NCI-H345 (cell line): ENCODE measurements at places on chromosomes 7 and 10.
A peak's percentile ranks its signal among the peaks of the same experiment; 100 is the strongest.

- DNase-seq: no peak
Observed at GRCh38 chr10:33734393-33735155, 400.1 kb upstream of the NRP1 start.

DNA sequence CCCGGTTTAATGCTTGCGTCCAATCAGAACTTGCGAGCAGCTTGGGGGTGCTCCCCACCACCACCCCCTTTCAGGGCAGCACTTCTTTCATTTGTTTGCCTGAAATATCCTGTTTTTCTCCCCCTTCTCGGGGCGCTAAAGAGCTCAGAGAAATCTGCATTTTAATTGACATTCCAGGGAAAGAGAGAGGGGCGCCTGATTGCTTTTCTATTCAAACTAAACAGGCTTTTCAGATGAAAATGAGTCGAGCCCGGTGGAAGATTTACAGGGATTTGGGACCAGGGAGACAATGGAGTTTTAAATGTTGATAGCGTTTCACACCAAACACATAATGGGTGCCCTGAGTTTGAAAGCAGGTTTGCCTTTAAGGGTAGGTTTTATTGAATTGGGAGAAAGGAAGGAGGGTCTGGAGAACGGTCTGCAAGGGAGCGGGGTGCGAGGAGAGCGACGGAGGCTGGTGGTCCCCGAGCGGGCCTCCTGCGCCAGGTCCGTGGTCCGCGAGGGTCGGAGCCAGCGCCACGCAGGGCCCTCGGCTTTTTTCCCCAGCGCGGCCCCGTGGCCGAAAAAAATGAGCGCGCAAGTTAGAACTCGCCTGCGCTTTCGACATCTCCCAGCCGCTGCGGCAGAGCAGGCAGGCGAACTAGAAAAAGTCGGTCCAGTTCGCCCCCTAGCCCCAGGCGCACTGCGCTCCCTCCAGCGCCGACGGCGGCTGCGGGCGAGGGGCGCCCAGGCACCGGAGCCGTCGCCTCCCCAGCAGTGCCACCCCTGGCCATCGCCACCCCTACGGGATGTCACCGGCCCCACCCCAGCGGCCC, 1.3 kb downstream of the FGFR2 start:
- DNase-seq: peak; percentile 9

DNA sequence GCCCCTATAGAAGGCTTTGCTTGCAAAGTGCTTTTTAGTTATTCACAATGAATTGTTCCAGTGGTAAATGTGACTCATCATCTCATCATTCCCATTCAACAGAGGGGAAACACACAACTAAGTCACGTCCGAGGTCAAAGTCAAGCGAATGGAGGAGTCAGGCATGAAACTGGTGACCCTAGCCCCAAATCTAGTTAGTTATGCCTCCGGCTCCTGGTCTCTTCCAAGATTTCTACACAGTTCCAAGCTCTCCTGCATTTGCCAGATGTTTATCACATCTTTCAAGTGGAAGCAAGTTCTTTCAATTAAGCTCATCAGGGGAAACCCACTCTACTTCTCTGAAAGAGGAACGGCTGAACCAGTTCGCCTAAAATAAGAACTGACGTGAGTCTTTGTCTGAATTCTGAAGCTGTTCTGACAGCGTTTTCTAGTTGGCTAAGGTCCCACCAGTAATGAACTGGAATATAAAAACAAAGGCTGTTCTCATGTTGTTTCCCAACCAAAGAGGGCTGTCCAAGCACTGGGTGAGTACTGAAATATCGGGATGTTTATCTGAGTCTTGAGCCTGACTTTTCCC, 140.9 kb upstream of the NRBF2 start:
- DNase-seq: no peak

DNA sequence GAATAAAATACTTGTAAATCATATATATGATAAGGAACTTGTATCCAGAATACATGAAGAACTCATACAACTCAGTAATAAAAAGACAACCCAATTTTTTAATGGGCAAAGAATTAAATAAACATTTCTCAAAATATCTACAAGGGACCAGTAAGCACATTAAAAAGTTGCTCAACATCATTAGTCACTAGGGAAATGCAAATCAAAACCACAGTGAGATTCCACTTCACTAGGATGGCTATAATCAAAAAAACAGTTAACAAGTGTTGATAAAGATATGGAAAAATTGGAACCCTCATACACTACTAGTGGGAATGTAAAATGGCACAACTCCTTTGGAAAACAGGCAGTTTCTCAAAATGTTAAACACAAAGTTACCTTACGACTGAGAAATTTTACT, 40.3 kb upstream of the YAE1 start:
- no peak for DNase-seq

GRCh38 chr10:95257849-95258248, 33.0 kb downstream of the PDLIM1 start:
- DNase-seq: no peak

- DNase-seq: no peak
Observed at GRCh38 chr10:9419757-9420156, 1365.3 kb downstream of the GATA3 start.

GRCh38 chr10:47378606-47379444, 5.3 kb downstream of the ZNF488 start:
- no peak for DNase-seq

GRCh38 chr10:13613519-13613918, 26.8 kb downstream of the PRPF18 start:
- no peak for DNase-seq

DNA sequence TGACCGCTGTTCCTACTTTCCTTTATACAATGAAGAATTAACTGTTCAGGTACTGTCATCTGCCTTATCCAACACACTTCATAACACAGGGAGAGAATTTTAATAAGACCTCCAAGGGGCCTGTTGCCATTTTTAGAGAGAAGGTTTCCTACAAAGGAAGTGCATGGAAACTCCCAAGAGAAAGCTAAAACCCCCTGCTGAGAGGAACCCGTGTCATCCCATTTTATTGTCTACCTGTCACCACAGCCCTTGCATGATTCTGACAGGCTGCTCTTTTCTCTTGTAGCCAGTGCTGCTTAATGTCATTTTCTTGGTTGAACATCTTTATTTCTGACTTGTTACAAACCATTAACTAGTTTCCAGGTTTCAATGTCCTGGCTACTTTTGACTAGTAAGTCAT, 98.4 kb downstream of the SNX10 start:
- DNase-seq: no peak

GRCh38 chr7:128882134-128882533, 19.5 kb downstream of the ATP6V1F start:
- no peak for DNase-seq

DNA sequence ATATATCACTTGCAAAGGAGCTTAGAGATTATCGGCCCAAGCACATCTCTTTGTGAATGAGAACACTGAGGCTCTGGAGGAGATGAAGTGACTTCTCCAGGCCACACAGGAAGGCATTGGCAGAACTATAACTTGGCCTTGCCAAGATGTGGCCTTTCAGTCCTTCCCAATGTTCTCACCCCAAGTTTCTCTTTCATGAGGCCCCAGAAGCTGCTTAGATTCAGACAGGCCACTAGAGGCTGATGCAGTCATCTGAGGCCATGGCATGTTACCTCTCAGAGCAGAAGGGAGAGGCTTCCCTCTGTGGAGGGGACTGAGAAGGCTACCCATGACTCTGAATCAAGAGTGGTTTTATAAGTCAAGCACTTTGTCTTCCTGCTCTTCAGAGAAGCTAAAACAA, 1003.7 kb downstream of the LRMDA start:
- no peak for DNase-seq

DNA sequence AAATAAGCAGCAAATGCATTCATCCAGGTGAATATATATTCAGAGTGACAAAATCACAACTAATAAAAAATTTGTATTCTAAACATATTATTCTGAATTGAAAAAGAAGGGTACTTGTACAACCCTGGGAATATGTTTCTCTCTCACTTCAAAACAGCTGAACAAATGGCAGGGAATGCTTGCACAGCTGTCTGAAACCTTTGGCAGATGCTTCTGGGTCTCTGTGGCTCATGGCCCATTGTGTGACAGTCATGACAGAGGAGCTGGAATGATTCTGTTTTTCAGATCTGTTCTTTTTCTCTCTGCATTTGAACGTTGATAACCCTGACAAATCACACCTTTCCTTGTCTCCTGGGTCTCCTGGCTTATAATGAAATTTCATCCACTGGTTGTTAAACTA, 275.7 kb upstream of the FZD1 start:
- peak; percentile 82 for DNase-seq

GRCh38 chr7:78688376-78688775, 765.1 kb downstream of the MAGI2 start:
- DNase-seq: no peak

GRCh38 chr7:98795741-98796493, 73.9 kb downstream of the TMEM130 start:
- DNase-seq: no peak

DNA sequence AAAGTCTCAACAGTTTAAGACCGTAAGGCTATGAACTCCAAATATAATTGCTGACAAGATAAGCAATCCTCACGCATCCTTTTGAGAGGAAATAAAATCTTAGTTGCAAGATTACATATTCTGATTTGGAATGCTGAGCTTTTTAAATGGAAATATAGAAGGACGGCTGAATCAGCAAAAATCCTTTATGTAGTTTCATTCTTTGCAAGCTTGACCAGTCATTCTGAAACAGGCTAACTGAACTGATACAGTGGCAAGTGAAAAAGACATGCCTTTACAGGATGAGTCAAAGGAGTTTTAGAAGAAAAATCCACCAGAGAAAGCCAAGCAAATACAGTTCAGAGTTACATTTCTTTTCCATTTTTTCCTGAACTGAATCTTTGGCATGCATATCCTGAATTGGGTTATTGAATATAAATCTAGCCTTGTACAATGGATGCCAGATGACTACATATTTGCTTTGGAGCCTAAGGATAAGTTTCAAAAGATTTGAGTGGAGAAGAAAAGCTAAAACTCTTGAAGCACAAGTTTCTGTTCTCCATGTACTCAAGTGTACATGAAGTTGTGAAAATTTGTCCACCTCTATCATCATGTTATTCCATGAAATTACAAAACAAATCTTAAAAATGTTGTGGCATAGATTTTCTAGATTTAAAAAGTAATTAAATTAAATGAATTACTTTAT, 4.4 kb downstream of the VIM start:
- DNase-seq: no peak

GRCh38 chr7:68511281-68511680, 1087.0 kb upstream of the AUTS2 start:
- peak; percentile 5 for DNase-seq

DNA sequence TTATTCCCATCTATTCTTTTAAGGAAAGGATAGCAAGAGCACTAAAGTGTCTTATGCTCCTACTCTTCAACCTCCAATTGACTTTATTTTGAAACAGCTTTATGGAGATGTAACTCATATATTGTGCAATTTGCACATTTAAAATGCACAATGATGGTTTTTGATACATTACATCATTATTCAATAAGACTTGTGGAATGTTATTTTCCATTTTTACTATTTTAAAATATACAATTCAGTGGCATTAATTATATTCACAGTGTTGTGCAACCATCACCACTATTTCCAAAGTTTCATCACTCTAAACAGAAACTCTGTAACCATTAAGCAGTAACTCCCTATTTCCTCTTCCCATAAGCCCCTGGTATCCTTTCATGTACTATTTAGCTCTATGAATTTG, 489.8 kb downstream of the NEBL start:
- no peak for DNase-seq

DNA sequence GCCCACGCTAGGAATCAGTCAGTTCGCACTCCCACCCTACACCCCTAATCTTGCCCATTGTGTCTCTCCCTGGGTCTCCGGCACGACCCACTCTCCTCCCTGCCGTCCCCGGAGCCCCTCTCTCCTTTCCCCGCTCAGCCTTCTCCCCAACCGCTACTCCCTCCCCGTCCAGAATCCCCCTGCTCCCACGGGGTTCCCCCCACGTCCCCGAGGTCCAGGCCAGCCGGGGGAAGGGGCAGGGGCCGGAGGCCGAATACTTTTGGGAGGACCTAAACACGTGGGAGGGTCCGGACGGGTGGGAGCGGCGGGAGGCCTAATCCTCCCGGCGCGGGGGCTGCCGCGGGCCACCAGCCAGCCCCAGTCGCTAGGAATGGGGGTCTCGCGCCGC, 560 bp downstream of the RARRES2 start:
- DNase-seq: no peak

DNA sequence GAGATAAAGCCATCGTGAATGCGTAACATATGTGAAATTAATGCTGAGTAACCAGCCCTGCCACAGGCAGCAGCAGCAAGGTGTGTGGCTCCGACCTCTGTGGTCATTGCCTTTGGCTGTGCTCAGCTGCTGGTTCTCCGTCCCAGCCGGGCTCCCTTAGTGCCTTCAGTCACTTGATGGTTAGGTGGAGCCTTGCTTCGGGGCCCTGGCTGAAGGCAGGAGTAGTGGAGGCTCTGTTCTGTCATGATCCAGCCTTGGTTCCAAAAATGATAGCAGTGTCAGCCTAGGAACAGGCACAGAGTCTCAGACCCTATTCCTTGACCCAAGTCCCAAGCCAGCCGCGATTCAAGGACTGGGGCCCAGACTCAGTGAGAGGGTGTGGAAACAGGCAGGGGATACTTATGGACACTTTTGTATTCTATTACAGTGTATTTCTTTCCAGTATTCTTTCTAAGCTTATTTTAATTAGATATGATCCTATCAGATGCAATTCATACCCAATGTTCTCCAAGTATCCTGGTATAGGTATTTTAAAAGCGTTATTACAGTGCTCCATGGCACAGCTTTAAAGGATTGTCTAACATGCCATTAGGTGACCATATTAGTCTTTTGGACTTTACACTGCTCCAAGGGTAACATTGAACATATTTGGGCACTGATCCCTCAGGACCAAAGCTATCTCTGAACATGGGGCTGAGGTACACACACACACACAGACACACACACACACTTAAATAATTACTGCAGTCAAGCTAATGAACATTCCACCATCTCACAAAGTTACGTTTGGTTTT, 9.0 kb downstream of the SCART1 start:
- DNase-seq: no peak

DNA sequence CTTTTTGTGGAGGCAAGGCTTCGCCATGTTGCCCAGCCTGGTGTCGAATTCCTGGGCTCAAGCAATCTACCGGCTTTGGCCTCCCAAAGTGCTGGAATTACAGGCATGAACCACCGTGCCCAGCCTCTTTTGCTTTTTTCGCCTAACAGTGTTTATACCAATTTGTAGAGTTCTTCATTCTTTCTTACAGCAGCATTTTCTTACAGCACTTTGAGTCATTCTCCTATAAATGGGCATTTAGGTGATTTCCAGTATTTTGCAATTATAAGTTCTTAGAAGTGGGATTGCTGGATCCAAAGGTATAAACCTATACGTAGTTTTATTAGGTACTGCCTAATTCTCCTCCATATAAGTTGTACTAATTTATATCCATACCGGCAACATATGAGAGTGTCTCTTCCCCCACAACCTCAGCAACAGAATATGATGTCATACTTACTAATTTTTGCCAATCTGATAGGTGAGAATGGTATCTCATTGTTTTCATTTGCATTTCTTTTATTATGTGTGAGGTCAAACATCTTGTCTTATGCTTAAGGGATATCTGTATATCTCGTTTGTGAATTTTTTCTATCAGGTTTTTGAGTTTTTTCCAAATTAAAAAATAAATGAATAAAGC, 39.1 kb downstream of the SUFU start:
- DNase-seq: no peak

DNA sequence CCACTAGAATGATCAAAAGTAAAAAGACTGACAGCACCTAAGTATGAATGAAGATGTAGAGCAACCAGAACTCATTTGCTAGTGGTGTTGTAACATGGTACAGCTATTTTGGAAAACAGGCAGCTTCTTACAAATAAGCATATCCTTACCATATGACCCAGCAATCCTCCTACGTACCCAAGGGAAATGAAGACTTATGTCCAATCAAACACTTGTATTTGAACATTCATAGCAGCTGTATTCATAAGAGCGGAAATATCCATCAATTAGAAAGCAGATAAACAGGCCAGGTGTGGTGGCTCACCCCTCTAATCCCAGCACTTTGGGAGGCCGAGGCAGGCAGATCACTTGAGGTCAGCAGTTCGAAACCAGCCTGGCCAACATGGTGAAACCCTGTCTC, 53.0 kb downstream of the KLRG2 start:
- DNase-seq: no peak
